ENCODE measurements at places on chromosomes 7 and 10.

DNA sequence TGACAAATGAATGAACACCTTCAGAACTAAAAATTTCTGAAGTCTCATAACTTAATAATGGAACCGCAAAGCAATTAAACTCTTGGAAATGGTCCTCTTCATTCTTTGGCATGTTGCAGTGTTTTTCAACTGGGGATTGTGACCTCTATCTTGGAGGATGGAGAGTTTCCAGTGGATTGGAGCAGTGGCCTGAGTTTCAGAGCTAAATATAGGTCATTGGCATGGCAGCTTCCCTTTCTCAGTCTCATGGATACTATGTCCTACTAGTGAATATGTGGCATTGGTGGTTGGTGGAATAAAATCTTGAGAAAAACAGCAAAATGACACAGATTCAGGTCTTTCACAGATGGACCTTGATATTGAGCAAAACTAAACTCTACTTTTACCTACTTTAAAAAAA is 24.1 kb upstream of the EPC1 start:
- DNase-seq: no peak

GRCh38 chr10:58754469-58755339 is 242.0 kb downstream of the BICC1 start:
- DNase-seq: no peak

DNA sequence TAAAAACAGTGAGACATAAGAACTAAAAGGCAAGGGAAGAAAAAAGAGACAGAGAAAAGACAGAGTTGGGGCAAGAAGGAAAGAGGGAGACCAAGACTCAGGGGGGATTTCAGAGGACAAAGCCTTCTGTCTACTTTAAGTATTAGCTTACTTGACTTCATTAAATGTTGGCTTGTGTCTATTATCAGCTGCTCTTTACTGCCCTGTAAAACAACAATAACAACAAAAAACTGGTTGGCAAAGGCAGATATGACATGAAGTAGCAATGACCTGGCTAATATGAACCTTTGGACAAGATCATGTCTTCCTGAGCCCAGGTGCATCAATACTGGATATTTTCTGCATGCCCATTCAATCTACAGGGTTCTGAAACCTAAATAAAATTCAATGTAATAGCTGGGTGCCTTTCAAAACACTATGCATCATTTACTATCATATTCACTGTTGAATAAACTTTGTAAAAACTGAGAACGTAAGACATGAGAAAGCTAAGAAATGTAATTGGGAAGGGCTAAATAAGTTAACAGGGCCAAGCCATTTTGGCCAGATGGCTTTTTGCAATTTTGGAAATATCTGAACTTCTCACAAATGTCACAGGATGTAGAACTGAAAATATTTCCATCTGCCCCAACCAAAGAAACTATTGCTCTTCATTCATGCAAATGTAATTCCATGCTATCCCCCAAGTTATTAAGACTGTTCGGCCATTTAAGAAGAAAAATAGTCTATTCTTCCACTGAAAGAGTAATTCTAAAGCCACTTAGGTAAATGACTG is 49.4 kb downstream of the LRRN3 start:
- DNase-seq: no peak

GRCh38 chr7:124898531-124898930 is 31.1 kb downstream of the POT1 start:
- peak; percentile 8 for DNase-seq

- DNase-seq: no peak
These were observed 177.0 kb downstream of the REEP3 start for GRCh38 chr10:63697956-63698786.

Measured in CD14-positive monocyte (primary cell).